ENCODE measurements at places on chromosomes 1 and 21.
A peak's percentile ranks its signal among the peaks of the same experiment; 100 is the strongest.

DNA sequence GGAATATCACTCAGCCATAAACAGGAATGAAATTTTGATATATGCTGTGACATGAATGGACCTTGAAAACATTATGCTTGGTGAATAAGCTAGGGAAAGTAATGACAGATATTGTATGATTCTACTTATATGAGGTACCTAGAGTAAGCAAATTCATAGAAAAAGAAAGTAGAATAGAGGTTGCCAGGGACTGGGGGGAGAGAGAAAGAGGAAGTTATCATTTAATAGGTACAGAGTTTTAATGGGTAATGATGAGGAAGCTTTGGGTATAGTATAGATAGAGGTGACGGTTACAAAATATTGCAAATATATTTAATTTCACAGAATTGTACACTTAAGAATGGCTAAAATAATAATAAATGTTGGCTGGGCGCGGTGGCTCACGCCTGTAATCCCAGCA, 31.2 kb upstream of the ENSA start:
- no peak for DNase-seq

DNA sequence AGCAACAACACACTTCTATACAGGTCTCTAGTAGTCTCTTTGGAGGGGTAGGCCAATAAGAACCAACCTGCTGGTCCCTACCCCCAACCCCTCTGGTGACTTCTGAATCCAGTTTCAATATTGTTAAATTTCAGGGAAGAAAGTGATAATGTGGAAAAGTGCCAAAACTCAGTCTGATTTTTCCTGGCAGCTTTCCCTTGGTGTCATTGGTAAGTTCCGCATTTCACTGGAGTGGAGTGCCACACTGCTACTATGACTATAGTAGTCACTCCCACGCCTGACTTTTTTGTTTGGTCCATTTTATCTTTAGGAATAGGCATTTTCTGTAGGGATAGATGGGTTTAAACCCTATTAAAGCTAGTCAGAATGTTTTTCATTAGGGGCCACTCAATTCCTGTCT, 5.7 kb upstream of the ARID1A start:
- DNase-seq = no peak

- no peak for DNase-seq
Measured at GRCh38 chr1:31642366-31642765, 2.3 kb downstream of the PEF1 start.

- no peak for DNase-seq
Measured at GRCh38 chr1:219826290-219826689, 102.1 kb downstream of the SLC30A10 start.

- no peak for DNase-seq
Measured at GRCh38 chr1:86447198-86447790, 21.4 kb upstream of the CLCA1 start.

GRCh38 chr1:15400627-15401026, 9.1 kb upstream of the EFHD2 start:
- no peak for DNase-seq

DNA sequence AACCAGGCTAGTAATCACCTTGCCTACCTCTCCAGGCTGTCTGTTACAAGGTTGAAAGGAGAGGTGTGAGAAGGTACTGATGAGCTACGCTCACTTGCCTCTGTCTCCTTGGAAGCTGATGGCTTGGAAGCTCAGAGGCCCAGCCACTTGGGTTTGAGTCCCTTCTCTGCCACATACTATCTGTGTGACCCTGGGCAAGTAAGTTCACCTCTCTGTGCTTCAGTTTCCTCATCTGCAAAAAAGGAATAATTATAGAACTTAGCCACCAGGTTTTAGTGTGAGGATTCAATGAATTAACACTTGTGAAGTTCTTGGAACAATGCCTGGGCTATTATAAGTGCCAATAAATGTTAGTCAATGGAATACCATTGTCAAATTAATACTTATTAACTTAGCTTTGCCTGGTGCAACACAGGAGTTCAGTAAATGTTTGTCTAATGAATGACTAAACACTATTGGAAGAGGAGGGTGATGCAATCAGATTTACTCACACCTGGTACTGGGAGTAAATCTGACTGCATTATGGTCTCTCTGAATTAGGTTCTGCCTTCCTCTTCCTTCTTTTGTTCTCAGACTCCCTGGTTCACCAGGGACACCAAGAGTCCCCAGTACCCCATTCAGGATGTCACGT, 55.5 kb downstream of the TRABD2B start:
- no peak for DNase-seq

DNA sequence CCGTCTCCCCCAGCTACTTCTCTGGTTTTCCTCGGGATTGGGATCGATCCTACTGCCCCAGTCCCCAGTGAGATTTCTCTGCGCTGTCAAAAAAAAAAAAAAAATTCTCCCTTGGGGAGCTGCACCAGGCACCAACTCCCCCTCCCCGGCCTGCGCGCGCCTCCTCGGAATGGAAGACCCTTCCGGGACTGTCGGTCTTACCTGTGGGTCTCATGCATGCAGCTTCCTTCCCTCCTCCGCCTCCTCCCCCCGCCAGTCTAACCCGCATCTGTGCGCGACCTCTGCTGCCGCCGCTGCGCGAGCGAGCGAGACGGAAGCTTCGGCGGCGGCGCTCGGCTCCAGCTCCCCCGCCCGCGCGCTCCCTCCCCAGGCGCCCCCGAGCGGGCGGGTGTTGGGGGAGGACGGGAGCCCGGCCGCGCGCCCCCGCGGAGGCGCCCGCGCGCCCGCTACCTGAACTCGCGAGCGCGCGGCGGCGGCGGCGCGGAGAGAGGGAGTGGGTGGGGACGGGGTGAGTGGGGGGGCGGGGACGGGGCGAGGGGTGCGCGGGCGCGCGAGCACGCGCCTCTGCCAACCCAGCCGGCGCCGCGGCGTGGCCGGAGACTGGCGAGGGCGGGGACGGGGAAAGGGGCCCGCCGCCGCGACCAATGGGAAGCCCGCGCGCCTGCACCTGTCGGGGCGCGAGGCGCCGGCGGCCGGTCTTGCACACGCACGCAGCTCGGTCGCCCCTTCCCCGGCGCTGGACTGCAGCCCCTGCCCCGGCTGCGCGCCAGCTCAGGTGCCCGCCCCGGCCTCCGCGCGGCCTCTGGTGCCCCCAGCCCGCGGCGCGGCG, at the start of gene SUSD4:
TSS of gene SUSD4 (minus strand) at position 321 of the 829 bp plus-strand sequence. CDS start 751 bp downstream, outside the sequence.
- DNase-seq = peak; percentile 50

DNA sequence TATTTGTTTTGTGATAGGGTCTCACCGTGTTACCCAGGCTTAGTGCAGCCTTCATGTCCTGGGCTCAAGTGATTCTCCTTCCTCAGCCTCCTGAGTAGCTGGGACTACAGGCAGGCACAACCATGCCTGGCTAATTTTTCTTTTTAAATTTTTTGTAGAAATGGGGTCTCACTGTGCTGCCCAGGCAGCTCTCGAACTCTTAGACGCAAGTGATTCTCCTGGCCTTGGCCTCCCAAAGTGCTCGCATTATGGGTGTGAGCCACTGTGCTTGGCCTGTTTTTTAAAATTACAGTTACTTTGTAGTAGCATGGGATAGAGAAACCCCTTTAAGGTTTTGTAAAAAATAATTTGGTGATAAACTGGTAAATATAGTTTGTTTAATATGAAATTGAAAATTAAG, 69.9 kb downstream of the RPS6KC1 start:
- DNase-seq = no peak

GRCh38 chr21:38869196-38869595, 63.5 kb downstream of the ETS2 start:
- no peak for DNase-seq

- no peak for DNase-seq
Measured at GRCh38 chr1:152182431-152182830, 23.4 kb upstream of the RPTN start.

- DNase-seq = no peak
Measured at GRCh38 chr1:64122588-64122987, 80.8 kb upstream of the UBE2U start.

DNA sequence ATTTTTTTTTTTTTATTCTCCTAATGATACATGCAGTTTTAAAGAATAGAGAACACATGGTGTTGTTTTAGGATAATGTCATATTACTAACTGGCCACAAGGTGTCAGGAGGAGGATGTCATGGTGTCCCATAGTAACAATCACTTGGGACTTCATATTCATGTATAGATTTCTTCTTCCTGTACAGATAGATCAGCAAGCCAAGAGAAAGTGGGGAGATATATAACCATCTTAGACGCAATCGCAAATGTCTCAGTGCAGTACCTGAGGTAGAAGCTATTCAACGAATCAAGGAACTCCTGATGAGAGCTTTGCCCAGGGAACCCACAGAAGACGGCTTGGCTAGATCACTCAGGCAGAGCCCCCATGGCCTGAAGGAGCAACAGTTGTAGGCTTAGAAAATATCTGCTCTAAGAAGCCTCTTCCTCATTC, 12.3 kb downstream of the OR2T11 start:
- no peak for DNase-seq

GRCh38 chr1:46086576-46086975, 45.9 kb downstream of the PIK3R3 start:
- DNase-seq = no peak

DNA sequence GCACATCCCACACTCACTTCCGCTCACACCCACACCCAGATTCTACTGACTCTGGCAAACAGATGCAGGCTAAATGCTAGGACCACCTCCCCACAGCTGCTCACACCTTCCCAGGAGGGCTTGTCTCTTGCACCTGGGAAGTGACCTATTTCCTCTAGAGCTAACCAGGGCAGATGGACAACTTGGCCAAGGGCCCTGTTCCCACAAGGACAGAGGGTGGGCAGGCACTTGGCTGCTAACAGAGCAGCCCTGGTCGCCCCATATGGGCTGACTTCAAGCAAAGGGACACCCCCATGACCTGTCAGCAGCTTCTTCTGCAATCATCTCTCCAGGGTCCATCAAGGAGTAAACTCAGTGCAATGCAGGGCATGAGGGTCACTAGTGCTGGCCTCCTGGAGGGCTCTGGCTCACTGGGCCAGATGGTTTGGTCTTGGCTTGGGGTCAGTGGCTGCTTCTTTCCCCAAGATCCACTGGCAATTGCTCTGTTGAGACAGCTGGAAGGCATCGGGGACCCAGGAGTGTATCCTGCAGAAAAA, 641.5 kb downstream of the PLPP3 start:
- DNase-seq = no peak

DNA sequence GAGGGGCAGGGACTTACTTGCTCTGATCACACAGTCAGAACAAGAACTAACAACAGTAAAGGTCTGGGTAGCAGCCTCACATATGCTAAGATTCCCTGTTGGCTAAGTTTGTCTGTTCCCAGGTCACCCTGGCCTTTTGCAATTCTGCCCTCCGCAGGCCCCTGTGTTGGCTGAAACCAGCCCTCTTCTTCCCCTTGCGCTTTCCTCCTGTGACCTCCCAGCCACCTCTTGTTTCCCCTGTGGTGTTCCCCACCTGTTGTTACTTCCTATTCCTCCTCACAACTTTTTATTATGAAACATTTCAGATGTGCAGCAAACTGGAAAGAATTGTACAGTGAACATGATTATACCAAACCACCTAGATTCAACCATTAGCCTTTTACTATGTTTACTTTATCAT, 23.4 kb downstream of the MAPKAPK2 start:
- no peak for DNase-seq

GRCh38 chr1:116680752-116681151, 13.2 kb upstream of the IGSF3 start:
- no peak for DNase-seq

DNA sequence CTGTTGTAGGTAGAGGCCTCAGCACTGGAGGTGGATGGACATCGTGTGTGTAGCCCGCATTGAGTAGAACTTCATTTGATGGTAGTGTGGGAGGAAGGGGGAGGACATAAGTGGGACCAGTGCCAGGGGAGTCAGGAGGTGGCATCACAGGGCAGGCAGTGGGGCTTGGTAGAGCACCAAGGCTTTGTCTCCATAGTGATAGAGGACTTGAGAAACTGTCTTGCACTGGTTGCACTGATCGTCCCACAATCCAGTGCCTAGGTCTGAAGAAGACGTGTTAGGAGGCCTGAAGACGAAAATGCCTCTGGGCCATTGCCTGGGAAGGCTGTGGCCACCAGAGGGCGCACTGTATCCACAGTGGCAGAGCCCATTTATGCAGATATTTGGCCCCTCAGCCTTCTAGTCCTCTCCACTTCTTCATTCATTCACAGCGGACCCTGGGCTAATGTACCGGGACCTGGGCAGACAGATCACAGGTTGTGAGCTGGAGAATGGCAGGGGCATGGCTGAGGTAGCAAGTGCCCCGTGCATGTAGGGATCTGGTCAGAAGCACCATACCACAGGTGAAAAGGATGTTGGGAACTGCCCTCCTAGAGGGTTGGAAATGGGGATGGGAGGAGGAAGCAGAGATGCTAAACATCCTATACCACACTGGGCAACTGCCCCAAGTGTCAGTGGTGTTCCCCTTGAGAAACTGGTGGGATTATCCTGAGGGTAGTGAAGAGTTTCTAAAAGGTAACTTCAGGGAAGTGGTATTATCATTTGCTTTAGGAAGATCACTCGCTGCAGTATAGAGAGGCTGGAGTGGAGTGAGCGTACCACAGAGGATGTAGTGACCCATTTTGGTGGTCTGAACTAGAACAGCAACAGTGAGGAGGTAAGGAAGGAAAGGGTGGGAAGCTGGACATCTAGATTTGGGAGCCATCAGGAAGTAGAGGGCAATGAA, 95.3 kb downstream of the PIK3R3 start:
- peak; percentile 77 for DNase-seq

DNA sequence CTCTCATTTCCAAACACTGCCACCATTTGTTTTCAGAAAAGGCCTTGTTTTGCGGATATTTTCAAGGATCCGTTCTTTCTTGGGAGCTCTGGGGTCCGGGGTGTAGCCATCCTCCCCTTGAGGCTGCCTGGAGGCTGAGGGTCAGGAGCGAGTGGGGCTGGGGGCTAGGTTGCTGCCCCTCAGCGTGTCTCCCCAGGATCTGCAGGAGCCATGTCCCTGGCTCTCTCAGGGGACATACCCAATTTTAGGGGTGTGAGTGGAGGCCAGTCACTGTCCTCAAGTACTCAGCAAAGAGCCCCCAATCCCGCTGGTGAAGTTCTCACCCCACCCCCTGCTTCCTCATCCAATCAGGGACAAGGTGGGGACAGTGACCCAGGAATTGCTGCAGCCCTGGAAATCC, 15.0 kb upstream of the PRDM16 start:
- DNase-seq = no peak

DNA sequence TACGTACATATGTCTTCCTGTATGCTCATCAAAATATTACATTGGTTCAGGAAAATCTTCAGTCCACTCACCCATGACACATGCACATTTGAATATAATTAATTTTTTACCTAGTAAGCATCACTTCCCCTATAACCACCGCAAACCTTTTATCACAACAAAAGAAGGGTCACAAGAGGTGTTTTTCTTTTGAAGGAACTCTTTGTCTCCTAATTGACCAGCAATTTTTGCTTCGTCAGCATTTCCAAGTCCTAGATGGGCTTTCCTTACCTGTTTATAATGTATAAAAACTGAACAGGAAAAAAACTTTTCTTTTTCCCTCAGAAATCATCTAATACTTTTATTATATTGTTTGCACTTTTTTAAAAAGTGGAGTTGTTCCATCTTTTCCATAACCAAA, 631.3 kb downstream of the PLA2G4A start:
- DNase-seq = no peak

GRCh38 chr1:98176414-98176813, 255.6 kb upstream of the DPYD start:
- DNase-seq = no peak

GRCh38 chr1:27858072-27858948, 14.0 kb upstream of the THEMIS2 start:
- peak; percentile 70 for DNase-seq
